ENCODE measurements at places on chromosomes 5 and 9.

DNA sequence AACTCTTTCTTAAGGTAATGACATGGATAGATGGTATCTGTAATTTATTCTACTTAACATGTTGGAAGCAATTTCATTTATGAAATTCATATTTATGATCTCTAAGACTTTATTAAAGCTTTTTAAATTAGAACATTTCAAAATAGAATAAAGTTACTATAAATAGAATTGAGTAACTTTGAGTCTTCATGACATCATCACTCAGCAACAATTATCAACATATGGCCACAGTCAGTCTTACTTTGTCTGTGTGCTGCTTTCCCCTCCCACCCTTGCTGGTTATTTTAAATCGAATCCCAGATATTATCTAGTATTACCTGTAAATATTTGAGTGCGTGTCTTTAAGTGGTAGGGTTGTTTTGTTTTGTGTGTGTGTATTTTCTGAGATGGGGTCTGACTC is 65.2 kb downstream of the IPO11 start:
- DNase-seq: no peak

DNA sequence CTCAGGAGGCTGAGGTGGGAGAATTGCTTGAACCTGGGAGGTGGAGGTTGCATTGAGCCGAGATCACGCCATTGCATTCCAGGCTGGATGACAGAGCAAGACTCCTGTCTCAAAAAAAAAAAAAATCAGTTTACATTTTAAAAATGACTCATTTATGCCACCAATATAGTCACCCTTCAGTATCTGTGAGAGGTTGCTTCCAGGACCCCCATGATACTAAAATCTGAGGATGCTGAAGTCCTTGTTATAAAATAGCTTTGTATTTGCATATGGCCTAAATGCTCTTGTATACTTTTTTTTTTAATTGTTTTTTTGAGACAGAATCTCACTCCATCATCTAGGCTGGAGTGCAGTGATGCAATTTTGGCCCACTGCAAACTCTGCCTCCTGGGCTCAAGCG is 5.8 kb downstream of the OCLN start:
- no peak for DNase-seq

GRCh38 chr5:124905256-124906130 is 159.1 kb upstream of the ZNF608 start:
- no peak for DNase-seq

- no peak for DNase-seq
These were observed 12.4 kb upstream of the CRB2 start for GRCh38 chr9:123343443-123344191.

DNA sequence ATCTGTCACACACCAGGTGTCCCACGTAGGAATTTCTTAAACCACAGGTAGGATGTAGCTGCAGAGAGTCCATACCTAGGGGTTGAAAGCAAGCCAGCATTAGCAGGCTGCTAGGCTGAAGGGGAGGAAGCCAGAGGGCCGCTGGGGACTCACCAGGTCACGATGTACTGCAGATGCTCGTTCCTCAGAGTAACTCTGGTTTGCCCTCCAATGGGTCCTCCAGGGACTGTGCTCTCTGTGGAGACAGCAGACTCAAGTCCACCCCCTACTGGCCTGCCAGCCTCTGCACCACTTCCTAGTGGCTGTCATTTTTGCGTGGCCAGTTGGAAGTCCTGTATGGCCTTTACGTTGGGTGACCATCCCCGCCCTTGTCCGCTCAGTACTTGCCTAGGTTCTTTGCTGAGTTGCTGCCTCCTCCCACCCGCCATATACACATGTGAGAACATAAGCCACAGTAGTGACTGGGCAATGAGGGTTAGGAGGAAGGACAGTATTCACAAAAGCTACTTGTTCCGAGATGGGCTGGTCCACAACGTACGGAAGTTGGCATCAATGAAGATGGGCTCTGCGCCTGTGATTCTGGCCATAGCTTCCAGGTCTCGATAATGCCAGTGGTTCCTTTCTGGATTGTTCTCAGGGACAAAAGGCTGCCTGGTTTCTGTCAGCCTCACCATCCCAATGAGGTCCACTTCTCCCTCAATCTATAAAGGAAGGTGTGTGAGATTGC is 4.1 kb downstream of the RPL7A start:
- DNase-seq: no peak

DNA sequence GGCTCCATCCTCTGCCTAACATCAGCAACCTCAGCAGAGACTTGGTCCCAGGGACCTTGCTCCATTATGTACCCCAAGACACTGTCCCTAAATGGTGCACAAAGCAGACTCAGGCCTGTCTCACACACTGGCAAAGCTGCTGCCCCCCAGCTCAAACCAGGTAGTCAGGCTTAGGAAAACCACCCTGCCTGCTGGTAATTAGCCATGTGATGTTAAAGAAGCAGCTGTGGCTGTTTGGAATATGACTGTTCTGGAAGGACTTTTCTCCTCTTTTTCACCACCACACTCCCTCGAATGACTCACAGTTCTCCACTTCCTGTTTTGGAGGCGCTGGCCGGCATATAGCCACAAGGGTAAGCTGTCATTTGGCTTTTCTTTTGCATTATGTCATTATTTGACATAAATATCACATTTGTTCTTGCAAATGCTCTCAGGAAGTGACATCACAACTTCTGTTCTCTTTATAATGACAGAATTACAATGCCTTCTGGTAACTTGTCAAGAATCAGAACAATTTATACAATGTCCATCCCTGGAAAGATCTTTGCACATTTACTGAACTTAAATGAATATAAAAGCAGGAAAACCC is 113.9 kb downstream of the SUSD1 start:
- DNase-seq: no peak

DNA sequence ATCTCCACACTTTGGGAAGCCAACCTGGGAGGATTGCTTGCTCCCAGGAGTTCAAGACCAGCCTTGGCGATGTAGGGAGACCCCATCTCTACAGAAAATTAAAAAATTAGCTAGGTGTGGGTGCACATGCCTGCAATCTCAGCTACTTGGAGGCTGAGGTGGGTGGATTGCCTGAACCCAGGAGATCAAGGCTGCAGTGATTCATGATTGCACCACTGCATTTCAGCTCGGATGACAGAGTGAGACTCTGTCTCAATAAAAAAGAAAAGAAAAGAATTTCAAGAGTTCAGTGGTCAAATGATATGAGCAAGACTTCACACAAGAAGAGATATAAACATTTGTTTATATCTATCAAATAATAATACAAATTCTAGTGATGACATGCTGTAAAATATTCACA is 23.0 kb upstream of the MTAP start:
- DNase-seq: no peak

Data from NCI-H1930 (cell line).